ENCODE measurements at places on chromosomes 5 and 9.

- no peak for DNase-seq
Observed at GRCh38 chr9:5596173-5596572, 32.7 kb upstream of the RIC1 start.

DNA sequence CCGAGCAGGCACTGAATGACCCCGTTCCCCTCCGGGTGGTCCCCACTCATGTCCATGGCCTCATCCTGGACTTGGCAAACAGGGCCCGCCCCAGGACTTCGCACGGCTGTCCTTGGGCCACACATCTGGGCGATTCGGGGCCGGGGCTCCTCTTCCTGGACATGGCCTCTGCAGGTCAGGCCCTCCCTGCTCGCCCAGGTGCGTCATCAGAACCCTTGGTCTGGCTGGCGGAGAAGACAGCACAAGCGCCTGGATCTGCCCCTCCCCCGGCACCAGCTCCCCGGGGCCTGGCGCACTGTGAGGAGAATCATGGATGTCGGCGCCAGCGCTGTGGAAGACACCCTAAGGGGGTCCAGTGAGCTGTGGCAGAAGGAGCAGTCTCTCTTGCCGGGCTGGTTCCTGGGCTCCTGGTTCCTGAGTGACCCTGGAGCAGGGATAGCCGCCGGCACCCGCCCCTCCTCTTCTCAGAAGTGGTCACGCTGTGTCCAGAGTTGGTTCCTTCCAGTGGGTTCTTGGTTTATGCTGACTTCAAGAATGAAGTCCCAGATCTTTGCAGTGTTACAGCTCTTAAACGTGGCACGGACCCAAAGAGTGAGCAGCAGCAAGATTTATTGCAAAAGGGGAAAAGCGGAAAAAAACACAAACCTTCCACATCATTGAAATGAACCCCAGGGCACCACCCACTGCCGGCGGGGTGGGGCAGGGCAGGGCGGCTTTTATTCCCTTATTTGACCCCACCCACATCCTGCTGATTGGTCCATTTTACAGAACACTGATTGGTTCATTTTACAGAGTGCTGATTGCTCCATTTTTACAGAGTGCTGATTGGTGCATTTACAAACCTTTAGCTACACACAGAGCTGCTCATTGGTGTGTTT, 25.9 kb upstream of the SLC12A7 start:
- no peak for DNase-seq

GRCh38 chr5:164153469-164154172, 648.2 kb downstream of the MAT2B start:
- peak; percentile 38 for DNase-seq

- DNase-seq: no peak
Observed at GRCh38 chr5:135007749-135008363, 26.2 kb downstream of the PITX1 start.

GRCh38 chr9:9552665-9553064, 1060.1 kb downstream of the PTPRD start:
- no peak for DNase-seq

DNA sequence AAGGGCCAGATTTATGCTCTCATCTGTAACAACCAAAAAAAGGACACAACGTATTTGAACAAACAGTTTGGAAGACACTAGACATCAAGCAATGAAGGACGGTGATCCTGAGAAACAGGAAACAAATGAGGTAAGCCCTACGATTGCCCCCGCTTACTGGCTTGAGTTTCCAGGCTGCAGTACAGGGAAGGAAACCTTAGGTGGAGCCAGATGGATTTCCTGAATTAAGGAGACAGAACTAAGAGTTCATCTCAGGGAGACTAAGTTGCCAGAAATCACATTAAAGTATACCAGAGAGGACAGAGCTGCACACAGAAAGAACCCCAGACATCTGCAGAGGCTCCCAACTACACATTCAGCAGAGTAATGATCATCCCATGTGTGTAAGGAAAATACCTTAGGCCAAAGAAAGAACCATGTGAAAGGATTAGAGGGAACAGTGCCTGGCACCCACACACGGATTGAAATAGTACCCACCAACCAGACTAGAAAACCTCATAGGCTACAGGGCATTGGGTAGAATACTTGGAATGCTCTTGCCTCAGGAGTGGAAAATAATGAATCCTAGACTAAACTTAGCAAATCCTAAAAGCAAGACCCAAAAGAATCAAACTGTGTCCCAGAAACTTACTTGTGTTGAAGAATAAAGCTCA, 99.3 kb upstream of the NIPBL start:
- no peak for DNase-seq
